ENCODE measurements at places on chromosomes 12 and 14. TPM values are rescaled to one million over a fixed set of nuclear protein-coding genes. Genes with fewer than 3 reads are reported as not detected.

The ZFP36L1 gene
- 54.8 TPM for total RNA-seq

The BEGAIN gene
- total RNA-seq: 0.78 TPM

The RASAL1 gene
- not detected for total RNA-seq

The ARHGDIB gene
- 11.4 TPM for total RNA-seq

The RDH12 gene
- total RNA-seq: not detected

The SOX5 gene
- total RNA-seq: 6.6 TPM

The BCAT1 gene
- 186 TPM for total RNA-seq

The SDSL gene
- 4.9 TPM for total RNA-seq

The TCTN2 gene
- total RNA-seq: 12.9 TPM

The SYT10 gene
- total RNA-seq: not detected

The DTX1 gene
- 0.03 TPM for total RNA-seq

The MAP4K5 gene
- 71.9 TPM for total RNA-seq
